HEK293T (cell line): ENCODE measurements at places on chromosomes 11 and 22.

DNA sequence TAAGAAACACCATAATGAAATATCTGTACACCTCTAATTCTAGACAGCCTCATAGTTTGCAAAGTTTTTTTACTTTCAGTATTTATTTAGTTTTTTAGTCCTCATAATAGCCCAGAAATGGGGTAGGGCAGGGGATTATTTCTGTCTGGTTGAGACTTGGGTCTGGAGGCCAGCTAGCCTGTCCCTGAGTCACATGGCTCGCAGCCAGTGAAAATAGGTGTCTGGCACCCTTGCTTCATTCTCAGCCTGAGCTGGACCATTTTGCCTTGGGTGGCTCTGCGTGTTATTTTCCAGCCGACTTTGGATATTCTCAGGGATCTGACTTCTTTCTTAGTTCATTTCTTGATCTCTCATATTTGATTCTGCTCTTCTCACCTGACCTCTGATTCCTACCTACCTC is 123.9 kb upstream of the NARS2 start:
- DNase-seq: no peak

- DNase-seq: no peak
These were observed 33.9 kb downstream of the TSPAN4 start for GRCh38 chr11:876545-876944.

DNA sequence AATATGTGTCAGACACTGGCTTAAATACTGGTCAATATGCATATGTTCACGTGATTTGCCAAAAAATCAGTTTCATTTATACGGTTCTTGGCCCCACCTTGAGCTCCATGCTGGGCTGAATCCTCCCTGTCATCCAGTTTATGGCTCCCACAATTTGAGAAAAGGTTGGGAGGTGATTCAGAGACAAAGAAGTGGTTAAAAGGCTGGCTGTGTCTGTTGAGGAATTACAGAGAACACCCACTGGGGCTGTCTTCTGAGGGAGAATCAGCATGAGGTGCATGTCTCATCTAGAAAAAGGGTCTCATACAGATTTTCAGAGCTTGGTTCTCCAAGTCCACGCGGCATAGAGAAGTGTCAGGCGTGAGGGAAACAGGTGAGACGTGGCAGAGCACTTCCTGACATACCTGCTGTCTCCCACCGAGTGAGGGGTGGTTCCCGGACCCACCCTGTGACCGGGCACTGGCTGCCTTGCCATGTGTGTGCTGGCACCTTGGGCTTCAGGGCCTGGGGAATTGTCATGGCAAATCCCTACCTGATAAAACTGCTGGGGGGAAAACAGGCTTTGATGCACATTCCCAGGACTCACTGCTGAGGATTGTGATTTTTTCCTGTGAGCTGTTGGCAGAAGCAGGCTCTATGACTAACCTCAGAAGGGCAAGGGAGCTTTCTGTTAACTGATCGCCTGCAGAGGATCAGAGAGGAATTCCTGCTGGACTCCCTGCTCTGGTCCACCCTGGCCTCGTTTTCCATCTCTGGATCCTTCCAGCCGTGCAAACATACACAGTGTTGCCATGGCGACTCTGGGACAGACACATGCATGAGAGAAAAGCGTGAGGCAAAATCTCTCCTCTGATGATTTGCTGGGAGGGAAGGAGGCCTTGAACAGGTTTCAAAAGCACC is 223.6 kb downstream of the ADAMTS15 start:
- DNase-seq: no peak

- DNase-seq: no peak
These were observed 36.7 kb upstream of the TFIP11 start for GRCh38 chr22:26548984-26549383.

GRCh38 chr22:29331658-29332300 is 16.3 kb upstream of the RASL10A start:
- no peak for DNase-seq
